ENCODE measurements at places on chromosomes 7 and 10.
A peak's percentile ranks its signal among the peaks of the same experiment; 100 is the strongest.

DNA sequence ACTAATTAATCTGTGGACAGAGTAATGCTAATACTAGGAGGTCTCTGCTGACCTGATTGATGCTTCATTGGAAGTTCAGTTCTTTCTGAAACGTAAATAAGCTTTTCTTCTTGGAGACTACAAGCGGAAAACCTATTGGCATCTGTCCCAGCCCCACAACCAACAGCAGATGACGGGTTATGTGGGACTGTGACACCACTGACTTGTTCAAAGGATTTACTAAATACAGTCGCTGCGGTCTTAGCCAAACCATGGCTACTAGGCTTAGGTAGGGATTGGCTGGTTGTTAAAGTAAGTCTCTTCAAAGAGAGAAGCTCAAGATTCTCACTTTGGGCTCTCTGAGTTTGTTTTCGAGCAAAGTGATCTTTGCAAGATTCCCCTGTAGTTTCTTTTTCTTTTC is 68.3 kb downstream of the HYCC1 start:
- no peak for DNase-seq

- DNase-seq = no peak
These were observed 96.2 kb upstream of the SVIL start for GRCh38 chr10:29730969-29731368.

DNA sequence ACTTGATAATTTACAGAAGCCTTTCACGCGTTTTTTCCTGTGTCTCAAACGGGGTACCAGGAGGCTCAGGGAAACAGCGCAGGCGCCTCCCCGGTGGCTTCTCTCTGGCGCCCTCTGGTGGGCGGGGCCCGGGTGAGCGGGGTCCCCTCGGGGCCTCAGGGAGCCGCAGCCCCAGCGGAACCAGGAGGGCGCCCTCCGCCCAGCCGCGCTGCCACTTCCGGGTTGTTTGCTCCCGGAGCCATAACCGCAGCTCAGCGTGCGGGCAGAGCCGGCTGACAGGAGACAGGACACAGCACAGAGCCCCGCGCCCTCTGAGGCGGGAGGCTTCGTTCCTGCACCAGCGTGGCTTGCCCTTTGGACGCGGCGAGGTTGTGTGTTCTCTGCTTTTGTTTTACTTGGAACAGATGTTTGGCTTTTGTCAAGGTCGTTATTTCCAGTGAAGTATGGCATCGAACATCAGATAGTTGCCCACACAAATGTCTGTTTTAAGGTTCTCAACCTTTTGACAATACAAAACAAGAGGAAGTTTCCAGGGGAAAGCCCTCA is 6.9 kb upstream of the CYP2E1 start:
- DNase-seq = peak; percentile 36

DNA sequence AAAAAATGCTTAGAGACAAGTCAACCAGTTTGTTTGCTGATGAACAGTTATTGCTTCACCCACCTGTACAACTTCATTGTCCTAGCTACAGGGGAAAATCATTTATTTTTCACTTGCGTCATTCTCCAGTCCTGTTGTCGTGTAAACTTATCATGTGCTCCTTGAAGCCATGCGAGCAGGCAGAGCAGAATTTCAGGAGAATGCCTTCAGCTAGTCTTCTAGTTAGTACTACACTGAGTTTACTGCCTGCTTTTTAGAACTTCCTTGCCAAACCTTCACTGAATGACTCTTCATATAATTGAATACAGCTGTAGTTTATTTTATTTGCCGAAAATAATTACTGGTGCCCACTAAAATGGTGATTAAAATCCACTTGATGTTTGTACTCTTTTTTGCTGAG is 15.6 kb downstream of the RPA3 start:
- DNase-seq = no peak

DNA sequence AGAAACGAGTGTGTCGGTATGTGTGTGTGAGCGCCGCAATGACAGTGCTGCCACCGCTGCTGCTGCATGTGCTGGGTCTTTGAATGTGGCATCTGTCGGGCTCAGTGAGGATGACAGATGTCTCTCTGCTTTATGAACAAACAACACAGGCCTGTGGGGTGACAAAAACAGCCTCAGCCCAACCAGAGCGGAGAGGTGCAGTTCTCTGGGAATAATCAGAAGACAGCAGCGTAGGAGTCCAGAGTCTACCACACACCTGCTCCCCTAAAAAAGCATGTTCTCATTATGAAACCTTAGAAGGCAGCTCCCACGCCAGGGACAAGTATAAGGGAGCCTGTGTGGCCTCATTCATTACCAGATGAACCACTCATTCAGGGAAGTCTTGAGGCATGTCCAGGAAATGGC is 278.3 kb downstream of the KCNMA1 start:
- DNase-seq = no peak

GRCh38 chr10:44978570-44979280 is at the start of gene DEPP1:
Gene DEPP1, minus strand, starts transcription at chr10:44978809. Its CDS starts 779 bp downstream, at chr10:44978030.
- peak; percentile 93 for DNase-seq

GRCh38 chr10:76977046-76977445 is 660.6 kb downstream of the KCNMA1 start:
- DNase-seq = no peak

All from kidney glomerular epithelial cell (primary cell).